ENCODE measurements at places on chromosomes 11 and 22.

- no peak for DNase-seq
These were observed 37.4 kb downstream of the CEP57 start for GRCh38 chr11:95827696-95828095.

DNA sequence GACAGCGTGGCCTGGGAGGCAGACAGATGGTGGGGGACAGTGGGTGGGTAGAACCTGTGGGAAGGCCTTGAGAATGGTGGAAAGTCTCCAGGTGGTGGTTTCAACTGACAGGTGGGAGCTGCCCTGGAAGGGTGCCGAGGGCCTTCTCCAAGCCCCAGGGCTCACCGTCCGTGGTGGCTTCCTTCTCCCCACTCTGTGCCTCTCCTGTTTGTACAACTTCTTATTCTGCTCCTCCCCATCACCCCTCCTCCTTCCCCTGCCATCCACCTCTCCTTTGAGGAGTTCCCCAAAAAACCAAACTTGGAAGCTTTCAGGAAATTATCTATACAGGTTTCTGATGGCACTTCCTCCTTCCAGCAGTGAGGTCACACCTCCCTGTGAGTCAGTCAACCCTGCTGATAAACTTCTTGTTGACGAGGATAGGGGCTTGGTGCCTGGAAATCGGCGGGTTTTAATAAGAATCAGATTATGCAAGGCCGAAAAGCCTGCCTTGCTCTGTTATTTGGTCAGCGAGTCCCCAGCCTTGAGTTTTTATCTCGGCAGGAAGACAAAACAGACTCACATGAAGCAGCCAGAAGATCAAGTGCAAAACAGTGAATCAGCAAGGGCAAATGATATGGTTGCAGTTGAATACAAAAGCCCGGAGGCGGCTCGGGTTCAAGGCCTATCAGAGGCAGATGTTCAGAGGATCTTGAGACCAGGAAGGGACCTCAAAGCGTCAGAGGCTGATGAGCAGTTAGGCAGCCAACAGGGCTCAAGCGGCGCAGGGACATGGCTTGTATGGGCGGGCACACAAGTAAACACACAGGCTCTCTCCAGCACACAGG is 9.5 kb upstream of the ST3GAL4 start:
- DNase-seq: no peak

DNA sequence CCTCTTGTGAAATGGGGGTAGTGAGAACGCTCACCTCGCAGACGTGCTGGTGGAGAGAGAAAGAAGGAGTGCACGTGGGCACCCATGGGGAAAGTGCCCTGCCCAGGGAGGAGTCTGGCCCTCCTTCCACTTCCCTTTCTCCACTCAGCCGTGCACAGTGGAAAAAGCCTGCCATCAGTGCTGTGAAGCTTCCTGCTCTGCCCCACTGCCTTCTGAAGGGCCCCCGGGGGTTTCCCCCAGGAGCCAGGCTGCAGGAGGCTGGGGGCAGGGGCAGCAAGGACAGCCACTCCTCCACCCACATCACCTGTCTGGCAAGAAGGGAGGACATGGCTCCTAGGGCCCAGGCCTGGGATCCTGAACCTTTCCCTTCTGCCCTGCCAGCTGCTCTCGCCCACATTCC is 7.6 kb downstream of the TP53I11 start:
- DNase-seq: no peak

GRCh38 chr11:41666951-41667653 is 207.7 kb upstream of the LRRC4C start:
- no peak for DNase-seq

DNA sequence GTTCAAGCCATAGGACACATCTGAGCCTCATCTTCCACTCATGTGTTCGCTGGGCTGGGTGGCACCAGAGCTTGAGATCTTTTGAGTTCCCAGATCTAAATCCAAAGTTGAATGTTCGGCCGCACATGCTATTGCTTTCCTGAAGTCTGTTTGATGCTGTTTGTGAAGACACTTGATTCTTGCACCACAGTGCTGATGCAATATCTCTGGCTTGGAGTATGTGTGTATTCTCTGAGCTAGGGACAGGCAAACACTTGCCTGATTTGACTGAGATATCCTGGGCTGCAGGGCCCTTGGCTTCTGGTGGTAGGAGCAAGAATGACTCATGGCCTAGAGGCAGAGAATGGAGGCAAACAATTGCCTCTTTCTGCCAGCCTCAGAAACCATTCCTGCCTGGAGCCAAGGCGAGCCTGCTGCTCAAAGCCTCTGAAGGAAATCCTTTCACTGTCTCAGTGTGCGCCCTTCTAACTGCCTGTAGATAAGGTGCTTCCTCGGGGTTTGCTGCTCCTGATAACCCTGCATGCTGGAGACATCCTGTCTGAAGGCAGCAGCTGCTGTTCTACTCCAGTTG is 73.0 kb downstream of the CYB5R2 start:
- no peak for DNase-seq

- no peak for DNase-seq
These were observed 59.8 kb upstream of the PRR5 start for GRCh38 chr22:44642096-44642644.

DNA sequence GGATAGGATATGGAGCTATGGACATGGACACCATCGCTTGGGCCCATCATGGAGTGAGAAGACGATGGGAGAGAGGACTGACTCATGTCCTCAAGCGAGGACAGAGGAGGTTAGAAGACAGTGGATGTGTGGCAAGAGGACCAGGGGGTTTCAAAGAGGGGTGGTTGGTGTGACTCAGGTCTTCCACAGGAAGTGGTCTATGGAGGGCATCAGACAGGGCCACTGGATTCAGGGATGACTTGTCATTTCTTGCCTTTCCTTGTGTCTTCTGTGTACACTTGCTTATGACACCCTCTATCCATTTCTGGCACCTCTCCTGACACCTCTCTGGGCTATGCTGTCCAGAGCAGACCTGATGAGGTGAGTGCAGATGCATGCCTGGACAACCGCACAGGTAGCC is 115.4 kb downstream of the OSBP2 start:
- DNase-seq: no peak

GRCh38 chr11:67281552-67282150 is 7.5 kb upstream of the ANKRD13D start:
- DNase-seq: no peak

- DNase-seq: no peak
These were observed 35.2 kb downstream of the SHISAL1 start for GRCh38 chr22:44277386-44278135.

- DNase-seq: no peak
These were observed at the start of gene IRAG1 for GRCh38 chr11:10693509-10694081. Gene IRAG1 (minus strand): TSS chr11:10693755. CDS start chr11:10693602, 153 bp downstream.

- DNase-seq: no peak
These were observed 57.0 kb upstream of the ADORA2A start for GRCh38 chr22:24370401-24370800.

DNA sequence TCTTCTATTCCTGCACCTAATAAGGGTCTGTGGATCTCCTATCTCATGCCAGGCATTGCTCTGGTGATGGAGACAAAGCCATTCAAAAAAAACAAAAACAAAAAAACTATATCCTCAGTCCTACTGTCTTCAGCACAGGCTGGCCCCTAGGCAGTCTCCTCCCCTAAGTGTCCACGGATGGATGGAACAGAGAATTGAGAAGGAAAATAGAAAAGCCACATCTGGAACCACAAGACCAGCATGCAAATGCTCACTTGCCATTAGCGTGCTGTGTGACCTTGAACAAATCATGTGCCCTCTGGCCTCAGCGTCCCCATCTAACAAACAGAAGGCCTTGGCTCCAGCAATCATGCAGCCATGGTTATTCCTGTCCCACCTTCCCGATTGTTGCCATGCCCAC is 32.7 kb upstream of the CD82 start:
- DNase-seq: no peak

DNA sequence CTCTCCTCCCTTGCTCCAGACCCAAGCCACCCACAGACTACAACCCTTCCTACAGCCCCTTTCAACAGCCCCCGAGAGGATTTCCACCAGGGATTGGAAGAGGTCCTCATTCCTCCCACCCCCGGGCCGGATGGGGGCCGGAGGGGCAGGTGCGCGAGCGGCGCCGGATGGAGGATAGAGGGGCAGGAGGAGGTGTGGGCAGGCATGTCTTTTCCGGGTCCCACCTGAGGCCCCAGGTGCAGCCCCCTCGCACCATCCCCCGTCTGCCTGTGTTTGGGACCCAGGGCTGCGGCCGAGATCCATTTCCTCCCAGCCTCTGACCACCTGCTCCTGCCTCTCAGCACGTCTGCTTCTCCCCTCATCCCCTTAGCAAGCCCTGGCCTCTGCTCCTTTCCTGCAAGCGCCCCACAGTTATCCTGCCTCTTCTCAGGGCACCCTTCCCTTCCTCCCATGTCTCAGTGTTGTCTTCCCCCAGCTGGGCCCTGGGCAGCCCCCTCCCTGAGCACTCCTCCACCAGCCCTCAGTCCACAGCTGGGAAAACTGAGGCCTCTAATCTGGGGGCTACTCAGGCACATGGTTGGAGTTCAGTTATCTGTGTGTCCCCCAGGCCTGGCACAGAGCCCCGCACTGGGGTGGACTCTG is 19.3 kb upstream of the CBX7 start:
- no peak for DNase-seq

- DNase-seq: no peak
These were observed 78.2 kb downstream of the FAM76B start for GRCh38 chr11:95711162-95711944.

GRCh38 chr11:7869467-7869866 is 61.6 kb downstream of the OR10A6 start:
- no peak for DNase-seq

DNA sequence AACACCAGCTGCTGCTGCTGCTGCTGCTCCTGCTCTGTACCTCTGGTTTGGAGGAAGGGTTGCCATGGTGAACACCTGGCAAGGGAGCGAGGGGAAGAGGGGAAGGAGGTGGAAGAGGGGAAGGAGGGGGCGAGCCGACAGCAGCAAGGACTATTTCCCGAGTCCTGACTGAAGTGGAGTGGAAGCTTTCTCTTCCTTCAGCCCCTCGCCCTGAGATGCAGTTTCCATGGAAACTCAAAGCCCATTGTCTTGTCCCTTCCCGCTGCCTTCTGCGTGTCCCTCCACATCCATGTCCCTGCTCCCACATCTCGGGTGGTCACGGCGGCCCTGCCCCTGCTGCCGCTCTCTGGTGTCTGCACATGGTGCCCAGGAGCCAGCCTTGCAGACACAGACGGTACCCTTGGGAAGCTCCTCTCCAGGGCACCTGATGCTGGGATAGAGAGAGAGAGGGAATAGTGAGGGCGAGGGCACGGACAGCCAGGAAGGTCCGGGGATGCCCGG is 28.6 kb downstream of the FAM83F start:
- no peak for DNase-seq

DNA sequence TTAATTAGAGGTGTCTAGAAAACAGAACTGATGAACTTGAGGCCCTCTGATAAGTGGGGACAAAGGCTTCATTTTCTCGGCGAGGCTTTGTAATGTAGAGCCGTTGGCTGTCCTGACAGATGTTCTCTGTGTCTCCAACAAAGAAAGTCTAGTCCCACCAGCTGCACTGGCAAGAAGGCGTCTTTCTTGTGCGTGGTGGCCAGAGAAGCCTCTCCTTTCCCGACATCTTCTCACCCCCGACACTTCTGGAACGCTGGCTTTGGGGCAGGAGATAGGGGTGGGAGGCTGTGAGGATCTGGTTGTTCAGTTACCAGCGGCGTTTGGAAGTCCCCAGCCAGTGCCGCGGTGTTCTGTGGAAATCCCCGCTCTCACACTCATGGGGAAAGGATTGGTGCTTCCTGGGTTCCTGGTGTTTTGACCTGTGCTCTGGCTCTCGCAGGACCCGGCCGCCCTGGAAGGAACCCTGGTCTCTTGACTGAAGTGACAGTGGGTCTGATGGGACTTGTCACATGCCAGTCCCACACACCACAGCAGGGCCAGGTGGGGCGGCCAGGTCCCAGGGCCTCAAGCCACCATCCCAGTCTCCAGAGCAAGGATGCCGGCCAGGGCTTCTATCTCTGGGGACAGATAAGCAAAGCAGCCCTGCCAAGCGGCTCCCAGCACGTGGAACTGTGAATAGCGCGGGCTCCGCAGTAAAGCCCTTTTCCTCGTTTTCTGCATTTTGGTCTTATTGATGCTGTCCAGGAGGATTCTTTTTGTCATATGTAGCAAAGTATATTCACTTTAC is 23.2 kb downstream of the FADS2 start:
- DNase-seq: no peak

DNA sequence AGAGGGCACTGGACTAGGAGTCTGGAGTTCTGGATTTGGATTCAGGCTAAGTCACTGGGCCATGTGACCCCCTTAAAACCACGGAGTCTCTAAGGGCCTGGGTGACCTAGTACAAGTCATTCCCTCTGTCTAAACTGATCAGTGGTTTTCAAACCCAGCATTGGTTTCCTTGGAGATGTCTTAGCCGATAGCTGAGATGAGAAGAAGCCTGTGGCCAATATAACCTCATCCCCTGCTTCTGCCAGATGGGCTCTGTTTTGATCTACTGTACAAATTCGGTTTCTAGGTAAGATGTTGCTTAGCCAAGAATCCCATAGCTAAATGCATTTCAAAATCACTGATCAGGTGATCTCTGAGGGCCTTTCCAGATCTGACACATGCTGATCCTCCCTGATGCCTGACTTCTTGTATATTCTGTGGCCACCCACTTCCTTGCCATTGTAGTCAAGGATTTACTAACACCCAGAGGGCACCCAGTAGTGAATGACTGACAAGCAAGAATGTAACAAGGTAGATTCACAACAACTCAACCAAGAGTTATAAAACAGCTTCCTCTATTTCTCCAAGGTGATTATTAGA is 53.1 kb downstream of the GALNT18 start:
- no peak for DNase-seq

DNA sequence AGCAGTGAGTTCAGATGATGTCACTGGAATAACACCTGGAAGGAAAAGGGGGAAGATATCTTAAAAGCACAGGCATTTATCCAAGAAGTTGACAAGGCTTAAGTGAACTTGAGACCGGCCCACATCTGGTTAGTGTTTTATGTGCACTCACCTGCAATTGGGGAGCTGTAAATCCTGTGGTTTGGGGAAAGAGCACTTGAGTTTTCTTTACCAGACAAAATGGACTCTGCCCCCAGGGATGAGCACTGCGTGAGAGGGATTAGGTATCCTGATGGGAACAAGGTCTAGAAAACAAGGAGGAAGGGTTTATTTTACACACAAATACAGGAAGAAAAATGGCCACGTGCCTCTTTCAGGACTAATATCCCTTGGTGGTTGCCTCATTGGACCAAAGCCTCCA is 15.2 kb downstream of the E2F8 start:
- no peak for DNase-seq

- no peak for DNase-seq
These were observed 84.0 kb upstream of the RCN1 start for GRCh38 chr11:32006799-32007388.

DNA sequence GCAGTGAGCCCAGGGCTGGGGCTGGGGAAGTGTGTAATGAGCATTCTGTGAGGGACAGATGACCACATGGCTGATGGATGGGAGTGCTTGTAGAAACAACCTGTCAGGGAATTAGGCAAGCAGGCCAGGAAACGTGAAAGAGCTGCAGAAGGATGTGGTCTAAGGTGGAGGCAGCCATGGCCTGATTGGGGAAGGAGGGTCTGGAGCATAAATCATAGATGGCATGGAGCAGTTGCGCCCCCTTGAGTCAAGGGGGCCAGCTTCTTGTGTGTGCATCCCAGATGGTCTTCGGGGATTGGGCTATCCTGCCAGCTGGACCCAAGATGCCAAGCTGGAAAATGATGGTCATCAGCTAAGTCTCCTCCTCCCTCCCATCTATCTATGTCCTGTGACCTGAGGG is 119.4 kb upstream of the CLPB start:
- DNase-seq: no peak

Data from stimulated activated CD8-positive, alpha-beta memory T cell treated with anti-CD3 and anti-CD28 coated beads, Interleukin-4, amount 100 ng/mL, for 4 hours (primary cell).